ENCODE measurements at places on chromosomes 2 and 18.

DNA sequence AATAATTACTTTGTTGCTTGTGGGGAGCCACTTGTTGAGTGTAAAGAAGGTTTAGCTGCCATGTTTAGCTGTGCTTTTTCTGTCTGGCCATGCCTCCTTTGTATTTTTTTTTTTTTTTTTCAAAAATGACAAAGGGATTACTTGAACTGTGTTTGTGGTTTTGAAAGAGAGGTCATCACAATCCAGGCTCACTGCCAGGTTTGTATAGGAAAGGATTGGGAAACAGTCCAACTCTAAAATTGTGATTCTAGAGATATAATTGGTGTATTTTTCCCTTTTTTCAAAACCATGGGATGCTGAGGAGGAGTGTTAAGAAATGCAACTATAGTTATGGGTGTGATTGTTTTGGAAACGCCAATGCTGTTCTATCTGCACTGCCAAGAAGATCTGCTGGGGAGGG, 4.3 kb downstream of the ITPRIPL1 start:
- no peak for DNase-seq

DNA sequence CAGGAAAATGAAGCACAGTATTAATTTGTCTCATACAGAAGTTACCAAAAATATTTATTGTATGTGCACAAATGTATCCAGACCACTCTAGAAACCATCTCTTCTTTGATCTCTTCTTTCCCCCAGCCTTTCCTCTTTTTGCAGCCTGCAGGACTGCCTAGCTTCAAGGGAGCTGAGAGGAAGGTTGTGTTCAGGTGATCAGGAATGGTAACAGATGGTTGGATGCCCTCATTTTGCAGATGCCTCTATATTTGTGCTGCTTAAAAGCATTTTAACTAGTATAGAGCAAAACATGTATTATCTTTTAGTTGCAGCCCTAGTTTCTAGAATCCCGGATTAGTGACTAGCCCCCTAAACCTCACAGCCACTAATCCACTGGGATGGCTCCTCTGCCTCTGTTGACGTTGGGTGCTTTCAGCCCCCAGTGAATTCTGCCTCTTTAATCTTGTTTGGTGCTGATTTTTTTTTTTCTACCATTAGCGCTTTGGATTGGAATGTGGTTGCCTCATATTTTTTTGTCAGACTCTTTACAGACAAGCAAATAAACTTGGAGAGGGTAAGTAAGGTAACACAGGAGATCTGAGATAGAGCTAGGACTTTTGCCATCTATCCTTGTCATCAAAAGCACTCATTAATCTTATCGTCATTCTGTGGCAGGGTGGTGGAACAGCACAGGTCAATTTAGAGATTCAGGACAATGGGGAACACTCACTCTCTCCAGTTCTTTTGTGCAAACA, 103.8 kb upstream of the NDUFV2 start:
- DNase-seq, result no peak

DNA sequence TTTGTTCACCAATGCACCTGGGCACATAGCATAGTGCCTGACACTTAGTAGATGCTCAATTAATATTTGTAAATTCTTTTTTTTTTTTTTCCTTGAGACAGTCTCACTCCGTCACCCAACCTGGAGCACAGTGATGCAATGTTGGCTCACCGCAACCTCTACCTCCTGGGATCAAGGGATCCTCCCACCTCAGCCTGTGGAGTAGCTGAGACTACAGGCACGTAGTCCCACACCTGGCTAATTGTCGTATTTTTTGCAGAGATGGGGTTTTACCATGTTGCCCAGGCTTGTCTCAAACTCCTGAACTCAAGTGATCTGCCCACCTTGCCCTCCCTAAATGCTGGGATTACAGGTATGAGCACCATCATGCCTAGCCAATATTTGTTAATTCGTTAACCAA, 23.2 kb upstream of the LPIN2 start:
- no peak for DNase-seq

- DNase-seq, result no peak
These were observed 96.7 kb downstream of the ZNF385B start for GRCh38 chr2:179764710-179765109.

GRCh38 chr18:50909261-50909660, 30.3 kb downstream of the ME2 start:
- DNase-seq, result no peak

GRCh38 chr18:57780706-57781347, 22.3 kb downstream of the ATP8B1 start:
- no peak for DNase-seq

DNA sequence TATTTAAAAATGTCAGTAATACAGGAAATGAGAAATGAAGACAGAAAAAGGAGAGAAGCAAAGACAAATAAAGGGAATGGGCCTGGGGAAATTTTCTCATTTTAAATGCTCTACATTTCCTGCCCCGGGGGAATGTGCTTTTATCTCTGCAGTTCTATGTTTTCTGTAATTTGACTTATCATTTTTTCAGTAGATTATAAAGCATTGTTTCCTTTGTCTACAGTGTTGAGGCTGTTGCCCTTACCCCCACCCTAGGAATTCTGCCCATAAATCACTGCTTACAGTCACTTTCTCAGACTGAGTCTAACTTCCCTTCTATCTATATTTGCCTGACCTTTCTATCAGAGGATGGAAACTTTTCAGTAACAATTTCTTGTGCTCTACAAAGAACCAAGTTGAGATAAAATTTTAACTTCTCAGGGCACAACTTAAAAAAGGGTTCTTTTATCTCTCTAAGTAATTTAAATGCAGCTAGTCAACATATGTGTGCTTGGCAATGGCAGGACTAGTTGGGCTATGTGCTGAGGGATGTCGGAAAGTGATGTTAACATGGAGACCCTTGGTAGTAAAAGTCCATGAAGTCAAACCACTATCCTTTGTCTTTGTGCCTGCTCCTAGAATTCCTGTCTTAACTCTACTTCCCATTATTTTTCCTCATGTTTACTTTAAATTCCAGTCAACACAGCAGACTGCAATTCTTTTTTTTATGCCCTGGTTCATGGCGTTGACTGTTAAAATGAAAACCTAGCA, 146.5 kb upstream of the MMADHC start:
- DNase-seq, result no peak

- DNase-seq, result no peak
These were observed 593.9 kb upstream of the ZNF804A start for GRCh38 chr2:184004289-184004947.

GRCh38 chr18:73577365-73577764, 570.3 kb downstream of the FBXO15 start:
- no peak for DNase-seq

All from NK-92 treated with Interleukin-12 subunit alpha and Interleukin-12 subunit beta, amount 100 ng/mL, for 24 hours (cell line).